ENCODE measurements at places on chromosomes 12 and 14.

GRCh38 chr14:101405171-101405883 lies 156.0 kb upstream of the DIO3 start:
- no peak for DNase-seq

- peak; percentile 64 for DNase-seq
Measured at GRCh38 chr12:15590180-15590826, 198.9 kb downstream of the EPS8 start.

DNA sequence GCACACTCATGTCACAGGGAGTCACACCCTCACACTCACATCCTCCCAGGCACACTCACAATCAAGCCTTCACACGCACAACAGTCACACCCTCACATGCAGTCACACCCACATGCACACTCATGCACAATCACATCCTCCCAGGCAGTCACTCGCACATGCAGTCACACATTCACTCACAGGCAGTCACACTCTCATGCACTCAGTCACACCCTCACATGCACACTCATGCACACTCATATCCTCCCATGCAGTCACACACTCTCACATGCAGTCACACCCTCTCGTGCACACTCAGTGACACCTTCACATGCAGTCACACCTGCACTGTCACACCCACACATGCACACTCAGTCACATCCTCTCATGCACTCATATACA lies 12.3 kb downstream of the TMEM179 start:
- no peak for DNase-seq

DNA sequence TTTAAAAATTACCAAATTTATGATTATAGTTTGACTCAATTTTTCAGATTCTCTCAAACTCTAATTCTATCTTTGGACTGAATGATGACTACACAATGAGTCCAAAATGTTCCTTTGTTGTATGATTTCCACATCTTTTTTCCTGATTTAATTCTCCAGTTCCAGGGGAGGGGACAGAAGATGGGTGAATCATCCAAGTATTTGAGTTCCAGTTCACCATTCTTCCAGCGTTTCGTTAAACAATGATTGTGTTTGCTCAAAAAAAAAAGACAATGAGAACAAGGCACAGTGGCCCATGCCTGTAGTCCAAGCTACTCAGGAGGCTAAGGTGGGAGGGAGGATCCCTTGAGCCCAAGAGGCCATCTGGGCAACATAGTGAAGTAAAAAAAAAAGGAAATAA lies 23.8 kb downstream of the BAZ1A start:
- no peak for DNase-seq

- DNase-seq, result no peak
Measured at GRCh38 chr14:69559581-69560011, 15.1 kb downstream of the CCDC177 start.

DNA sequence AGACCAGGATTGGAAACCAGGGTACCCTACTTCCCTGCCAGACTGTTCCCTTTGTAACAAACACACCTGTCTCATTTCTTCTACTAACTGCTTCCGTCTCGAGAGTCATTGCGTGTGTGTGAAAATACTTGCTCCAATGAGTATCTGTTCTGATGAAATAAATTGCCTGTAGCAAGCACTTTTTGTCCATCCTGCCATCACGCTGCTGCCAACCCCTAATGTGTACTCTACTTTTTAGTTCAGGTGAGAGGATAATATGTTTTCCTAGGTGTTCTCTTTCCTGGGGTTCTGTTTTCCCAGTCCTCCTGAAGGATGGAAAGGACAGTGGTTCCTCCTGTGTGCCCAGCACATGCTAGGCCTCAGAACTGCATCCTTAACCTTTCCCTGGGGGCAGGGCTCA lies 1.0 kb downstream of the TUNAR start:
- DNase-seq, result no peak

GRCh38 chr12:5328669-5329517 lies 103.0 kb upstream of the NTF3 start:
- DNase-seq, result peak; percentile 44

DNA sequence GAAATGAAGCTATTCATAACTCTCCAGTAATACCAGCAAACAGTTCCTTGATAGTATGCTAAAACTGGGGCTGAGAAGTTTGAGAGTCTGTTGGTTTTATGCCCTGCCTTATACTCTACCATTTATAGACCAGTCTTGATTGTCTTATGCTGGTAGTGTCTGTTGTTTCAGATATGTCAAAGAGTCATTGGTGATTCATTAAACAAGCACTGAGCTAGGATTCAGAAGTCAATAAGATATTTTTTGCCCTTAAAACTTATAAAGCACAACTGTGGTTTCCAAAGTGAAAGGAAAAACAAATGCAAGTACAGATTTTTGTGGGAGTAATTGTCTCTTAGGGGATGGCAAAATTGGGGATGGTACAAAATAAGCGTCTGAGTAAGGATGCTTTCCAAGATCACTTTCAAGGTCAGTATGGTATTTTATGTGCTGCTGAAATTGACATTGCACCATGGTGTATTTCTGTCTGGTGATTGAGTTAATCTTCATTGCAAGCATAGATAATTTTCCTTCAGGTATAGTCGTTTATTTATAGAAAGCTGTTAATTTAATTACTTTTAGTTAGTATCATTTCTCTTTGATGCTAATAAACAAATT lies 289.5 kb upstream of the E2F7 start:
- DNase-seq, result no peak

DNA sequence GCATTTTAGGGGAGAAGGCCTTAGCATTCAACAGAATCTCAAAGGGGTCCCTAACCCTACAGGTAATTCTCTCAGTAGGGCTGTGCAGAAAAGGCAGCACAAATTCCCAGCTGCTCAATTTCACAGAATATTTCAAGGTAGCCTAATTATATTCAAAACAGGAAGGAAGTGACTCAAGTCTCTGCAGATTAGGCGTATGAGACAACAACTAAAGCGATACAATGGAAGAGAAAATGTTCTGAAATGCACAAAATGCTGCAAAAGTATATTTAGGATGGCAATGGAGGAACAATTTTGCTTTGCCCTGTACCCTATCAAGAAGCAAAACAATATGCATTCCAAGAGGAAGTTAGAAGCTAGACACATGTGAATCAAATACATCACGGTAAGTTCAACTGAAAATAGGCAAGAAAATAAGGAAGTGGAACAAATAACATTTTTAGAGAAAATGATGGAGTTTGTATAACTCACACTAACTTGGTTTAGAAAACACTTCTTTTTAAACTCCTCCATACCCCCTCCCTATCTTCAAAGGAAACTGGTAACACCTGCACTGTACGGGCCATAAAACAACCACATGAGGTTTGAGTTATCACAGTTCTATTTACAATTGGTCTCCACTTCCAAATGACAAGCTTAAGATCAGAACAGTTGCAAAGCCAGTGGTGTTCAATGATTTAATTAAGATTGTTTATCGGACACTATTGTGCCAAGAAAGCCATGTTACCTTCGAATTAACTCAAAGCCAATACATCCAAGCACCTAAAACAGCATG lies 1.6 kb downstream of the GIT2 start:
- DNase-seq, result no peak

GRCh38 chr14:64265222-64265621 lies 28.9 kb downstream of the ESR2 start:
- DNase-seq, result no peak

- no peak for DNase-seq
Measured at GRCh38 chr12:131124487-131125280, 171.0 kb downstream of the ADGRD1 start.

DNA sequence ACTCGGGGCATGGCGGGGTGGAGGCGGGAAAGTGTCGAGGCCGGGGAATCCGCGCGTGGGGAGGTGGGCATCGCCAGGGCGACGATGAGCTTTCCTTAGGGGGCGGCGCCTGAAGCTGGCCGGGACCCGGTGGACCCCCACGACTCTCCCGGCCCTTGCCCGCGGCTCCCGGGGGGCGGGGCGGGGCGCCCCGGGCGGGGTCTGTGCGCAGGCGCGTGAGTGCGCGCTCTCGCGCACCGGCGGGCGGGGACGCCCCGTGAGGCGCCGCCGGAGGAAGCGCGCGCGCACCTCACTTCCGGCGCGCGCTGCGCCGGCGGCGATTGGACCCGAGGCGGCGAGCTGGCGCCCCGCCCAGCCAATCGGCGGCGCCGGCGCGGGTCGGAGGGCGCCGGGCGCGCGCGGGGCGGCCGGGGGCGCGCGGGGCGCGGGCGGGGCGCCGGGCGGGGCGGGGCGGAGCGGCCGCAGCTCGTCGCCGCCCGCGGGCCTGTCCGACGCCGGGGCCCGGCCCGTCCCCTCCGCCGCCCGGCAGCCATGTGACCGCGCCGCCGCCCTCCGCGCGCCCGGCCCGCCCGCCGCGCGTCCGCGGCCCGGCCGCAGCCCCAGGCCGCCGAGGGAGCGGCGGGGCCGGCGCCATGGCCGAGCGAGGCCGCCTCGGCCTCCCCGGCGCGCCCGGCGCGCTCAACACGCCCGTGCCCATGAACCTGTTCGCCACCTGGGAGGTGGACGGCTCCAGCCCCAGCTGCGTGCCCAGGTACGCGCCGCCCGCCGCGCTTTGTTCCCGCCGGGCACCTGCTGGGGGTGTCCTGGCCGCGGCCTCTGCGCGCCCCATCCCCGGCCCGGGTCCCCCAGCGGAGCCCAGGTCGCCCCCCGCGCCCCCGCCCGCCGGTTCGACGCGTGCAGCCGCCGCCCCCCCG lies at the start of gene PACS2:
Gene PACS2, plus strand, starts transcription at position 462 of the 914 bp plus-strand sequence. Its CDS starts 171 bp downstream, at position 633.
- peak; percentile 64 for DNase-seq

DNA sequence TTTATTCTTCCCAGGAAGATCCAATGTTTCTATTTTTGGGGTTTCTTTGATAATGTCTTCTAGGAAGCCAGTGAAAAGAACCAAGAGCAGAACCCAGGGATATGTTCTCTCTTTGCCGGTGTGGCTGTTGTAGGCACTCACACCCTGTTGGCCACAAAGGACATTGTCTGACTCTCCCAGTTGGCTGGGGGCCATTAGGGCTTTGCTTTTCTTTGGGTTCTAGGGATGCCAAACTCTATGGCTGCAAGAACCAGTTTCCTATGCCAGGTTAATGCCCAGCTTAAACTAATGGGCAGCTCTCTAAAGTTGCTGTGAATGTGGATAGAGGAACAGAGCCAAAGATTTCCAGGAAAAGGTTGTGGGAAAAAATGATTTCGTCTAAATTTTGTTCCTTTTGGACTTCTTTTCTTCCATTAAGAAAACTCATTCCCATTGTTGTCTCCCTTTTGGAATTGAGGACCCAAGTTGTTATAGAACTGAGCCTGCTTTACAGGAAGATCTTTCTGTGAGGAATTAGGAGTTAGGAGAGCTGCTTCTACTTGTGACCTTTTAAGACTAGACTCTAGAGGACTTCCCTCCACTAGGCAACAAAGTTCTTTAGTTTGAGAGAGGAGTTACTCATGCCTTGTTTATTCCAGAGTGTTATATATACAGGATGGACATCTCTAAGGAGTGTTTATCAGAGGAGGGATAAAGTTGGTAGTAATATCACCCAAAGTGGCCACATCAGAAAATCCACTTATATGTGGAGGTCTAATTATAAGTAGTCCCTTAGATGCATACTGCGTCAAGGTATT lies 13.1 kb downstream of the COPZ1 start:
- DNase-seq, result no peak

DNA sequence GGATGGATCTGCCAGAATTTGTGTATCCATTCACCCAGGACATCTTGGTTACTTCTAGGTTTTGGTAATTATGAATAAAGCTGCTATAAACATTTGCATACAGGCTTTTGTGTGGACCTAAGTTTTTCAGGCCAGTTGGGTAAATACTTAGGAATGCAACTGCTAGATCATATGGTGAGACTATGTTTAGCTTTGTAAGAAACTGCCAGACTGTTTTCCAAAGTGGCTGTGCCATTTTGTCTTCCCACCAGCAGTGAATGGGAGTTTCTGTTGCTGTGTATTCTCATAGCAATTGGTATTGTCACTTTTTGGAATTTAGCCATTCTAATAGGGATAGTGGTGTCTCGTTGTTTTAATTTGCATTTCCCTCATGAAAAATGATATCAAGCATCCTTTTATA lies 133.0 kb downstream of the KIF26A start:
- DNase-seq, result no peak

GRCh38 chr12:91274916-91275315 lies 92.3 kb upstream of the DCN start:
- DNase-seq, result no peak

GRCh38 chr14:86938320-86938719 lies 1054.7 kb downstream of the GALC start:
- no peak for DNase-seq
